ENCODE measurements at places on chromosomes 5 and 9. TPM values are rescaled to one million over a fixed set of nuclear protein-coding genes. Genes with fewer than 3 reads are reported as not detected.

GRCh38 chr5:169908864-169909263, 71.4 kb downstream of the INSYN2B start:
- DNase-seq, result no peak

Gene GABRA6
- 1.2 TPM for total RNA-seq

GRCh38 chr9:89442501-89442978, 55.4 kb downstream of the SEMA4D start:
- DNase-seq, result no peak

- no peak for DNase-seq
These were observed 56.7 kb upstream of the RPS23 start for GRCh38 chr5:82334856-82335255.

GRCh38 chr5:120507197-120507596, 43.1 kb downstream of the PRR16 start:
- no peak for DNase-seq

GRCh38 chr5:1356873-1357787, 12.2 kb upstream of the CLPTM1L start:
- DNase-seq, result no peak

DNA sequence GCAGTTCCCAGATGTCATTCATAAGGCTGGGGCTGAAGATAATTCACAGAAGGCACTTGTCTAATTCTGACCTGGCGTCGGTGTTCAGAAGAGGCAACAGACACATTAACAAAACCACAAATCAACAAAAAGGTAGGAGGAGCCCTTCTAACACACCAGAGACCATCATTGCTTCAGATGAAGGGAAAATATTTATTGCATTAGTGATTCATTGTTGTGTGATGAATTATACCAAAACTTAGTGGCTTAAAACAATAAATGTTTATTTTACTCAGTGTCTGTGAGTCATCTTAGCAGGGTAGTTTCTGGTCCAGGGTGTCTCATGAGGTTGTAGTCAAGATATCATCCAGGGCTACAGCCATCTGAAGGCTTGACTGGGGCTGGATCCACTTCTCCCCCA, 91.3 kb upstream of the KIF2A start:
- no peak for DNase-seq

DNA sequence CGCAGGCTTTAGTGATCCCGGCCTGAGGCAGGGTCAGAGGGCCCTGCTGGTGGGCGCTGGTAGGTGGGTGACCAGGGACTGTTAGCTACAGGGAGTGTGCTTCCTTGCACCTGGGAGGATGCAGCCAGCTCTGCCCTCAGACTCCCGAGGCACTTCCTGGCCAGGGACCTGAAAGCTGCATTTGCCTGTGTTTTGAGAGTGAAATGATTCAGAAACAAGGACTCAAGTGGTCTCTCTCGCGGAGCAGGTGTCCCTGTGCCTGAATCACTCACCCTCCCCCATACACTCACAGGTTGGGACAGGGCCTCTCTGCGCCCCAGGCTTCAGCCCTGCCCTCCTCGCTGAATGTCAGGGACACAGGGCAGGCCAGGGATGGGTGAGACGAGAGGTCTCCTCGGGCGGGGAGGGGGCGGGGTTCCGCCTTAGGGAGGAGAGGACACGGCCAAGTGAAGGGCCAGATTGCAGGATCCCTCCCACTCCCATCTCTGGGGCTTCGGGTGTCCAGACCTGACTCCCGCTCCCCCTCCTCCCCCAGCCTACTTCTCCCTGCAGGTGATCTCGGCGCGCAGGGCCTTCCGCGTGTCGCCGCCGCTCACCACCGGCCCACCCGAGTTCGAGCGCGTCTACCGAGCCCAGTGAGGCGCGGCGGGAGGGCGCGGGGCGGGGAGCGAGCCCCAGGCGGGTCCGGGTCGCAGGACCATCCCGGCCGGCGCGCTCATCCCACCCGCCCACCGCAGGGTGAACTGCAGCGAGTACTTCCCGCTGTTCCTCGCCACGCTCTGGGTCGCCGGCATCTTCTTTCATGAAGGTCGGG, 1.5 kb downstream of the LTC4S start:
- no peak for DNase-seq

DNA sequence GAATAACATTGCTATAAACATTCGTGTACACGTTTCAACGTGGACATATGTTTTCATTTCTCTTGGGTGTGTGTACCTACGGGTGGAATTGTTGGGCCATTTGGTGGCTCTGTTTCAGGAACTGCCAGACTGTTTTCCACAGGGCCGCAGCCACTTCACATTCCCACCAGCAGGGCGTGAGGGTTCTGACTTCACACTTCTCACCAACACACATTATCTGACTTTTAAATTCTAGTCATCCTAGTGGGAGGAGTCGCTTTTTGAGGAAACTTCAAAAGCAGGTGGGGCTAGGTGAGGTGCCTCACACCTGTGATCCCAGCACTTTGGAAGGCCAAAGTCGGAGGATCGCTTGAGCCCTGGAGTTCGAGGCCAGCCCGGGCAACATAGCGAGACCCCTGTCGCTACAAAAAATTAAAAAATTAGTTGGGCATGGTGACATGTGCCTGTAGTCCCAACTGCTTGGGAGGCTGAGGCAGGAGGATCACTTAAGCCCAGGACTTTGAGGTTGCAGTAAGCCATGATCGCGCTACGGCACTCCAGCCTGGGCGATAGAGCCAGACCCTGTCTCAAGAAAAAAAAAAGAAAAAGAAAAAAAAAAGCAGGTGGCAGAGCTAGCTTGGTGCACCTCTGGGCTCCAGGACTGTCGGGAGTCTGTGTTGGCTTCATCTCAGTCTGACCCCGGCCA, 28.5 kb downstream of the TSPAN17 start:
- DNase-seq, result no peak

Gene CDH18
- total RNA-seq, result 97.2 TPM

DNA sequence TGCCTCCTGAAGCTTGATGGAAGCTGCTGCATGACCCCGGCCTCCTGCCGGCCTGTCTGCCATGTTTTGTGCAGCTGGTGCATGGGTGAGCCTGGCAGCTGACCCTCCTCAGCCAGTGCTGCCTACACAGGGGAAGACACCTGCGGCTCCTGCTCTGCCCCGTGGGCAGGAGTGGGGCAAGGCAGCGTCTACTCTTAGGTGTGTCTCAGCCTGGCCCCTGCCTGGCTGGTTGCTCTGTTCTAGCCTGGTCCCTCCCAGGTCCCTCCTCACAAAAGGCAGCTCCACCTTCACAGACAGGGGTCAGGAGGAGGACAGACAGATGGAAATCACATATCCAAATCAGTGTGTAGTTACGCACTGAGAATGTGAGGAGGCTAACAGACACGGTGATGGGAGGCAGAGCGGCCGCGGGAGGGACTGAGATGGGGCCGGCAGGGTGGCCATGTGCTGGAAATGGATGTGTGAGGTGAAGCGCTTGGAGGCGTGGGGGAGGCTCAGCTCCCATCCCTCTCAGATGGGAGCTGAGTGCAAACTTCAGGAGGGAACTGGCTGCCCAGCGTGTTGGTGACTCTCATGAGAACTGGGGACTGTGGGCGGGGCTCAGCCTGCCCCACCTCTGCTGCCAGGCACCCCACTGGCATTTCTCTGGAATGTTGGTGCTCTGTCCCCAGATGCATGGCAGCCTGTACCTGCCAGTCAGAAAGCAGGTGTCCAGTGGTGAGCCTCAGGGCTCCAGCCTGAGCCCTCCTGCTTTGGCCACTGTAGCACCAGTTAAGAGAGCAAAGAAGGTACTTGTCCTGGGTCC, 43.4 kb downstream of the PPARGC1B start:
- no peak for DNase-seq

DNA sequence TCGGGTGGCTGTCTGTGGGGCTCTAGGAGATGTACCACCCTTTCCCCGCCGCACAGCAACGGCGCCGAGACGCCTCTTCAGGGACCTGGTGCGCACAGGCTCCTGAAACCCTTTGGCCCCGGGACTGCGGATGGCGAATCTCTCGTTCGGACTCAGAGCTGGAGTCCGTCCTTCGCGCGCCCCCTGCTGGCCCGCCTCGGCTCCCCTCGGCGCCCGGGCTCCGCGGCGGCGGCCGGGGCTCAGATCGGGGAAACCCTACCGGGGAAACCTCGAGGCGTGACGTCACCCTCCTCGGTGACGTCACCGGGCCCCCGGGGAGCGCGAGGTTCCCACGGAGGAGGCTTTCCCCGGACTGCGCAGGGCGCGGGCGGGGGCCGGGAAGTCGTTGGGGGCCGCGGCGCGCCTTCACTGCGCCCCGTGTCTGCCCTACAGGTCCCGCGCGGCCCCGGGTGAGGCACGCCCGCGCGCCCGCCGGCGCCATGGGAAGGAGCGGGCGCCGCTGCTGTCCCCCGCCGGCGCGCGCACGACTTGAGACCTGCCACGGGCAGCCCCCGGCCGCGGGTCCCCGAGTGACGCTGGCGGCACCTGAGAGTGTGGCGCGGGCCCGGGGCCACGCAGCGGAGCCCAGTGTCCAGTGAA, 7.9 kb downstream of the PRR7 start:
- DNase-seq, result peak; percentile 90

DNA sequence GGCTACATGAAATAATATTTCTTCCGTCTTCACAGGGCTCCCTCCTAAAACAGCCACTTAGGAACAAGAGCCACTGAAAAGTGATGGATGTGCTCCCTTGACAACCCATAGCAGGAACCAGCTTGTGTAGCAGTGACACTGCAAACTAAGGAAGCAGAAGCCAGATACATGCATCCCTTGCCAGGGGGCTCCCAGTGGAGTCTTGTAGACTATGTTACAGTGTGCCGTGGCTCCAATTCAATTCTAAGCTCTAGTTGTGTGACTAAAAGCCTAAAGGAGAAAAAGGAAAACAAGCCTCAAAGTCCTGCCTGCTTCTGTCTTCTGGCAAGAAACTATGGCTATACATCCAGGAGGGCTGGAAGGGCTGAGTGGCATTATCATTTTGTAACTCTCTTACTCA, 12.2 kb upstream of the TAF1L start:
- DNase-seq, result no peak

DNA sequence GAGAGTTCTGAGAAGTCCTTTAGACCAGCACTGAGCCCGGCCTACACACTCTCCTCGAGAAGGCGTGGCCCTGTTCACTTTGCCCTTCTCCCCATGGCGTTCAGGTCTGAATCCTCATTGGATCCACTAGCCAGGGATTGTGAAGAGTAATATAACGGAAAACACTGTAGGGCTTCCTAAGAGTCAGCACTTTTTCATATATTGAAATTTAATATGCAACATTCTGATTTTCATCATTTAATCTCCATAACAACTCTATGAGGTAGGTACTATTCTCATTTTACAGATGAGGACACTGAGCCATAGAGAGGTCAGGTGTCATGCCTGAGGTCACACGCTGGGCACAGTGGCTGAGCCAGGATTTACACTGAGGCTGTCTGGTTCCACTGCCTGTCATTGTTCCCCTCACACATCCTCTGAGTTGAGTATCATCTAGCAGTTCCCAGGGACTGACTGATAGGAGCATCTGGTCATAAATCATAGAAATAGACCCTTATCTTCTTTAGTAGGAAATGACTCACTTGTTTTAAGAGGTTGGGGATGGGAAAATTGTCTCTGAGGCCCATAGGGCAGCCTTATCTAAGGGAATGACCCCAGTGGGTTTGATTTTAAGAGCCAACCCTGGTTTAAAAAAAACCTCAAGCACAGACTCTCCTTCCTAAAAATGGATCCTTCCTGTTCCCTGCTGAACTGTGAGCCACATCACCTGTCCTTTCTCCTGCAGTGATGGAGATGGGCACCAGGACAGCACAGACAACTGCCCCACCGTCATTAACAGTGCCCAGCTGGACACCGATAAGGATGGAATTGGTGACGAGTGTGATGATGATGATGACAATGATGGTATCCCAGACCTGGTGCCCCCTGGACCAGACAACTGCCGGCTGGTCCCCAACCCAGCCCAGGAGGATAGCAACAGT, 41.2 kb downstream of the THBS4 start:
- no peak for DNase-seq

GRCh38 chr9:132201139-132201538, 39.3 kb downstream of the NTNG2 start:
- DNase-seq, result no peak

- DNase-seq, result no peak
These were observed 17.1 kb downstream of the MTREX start for GRCh38 chr5:55324815-55325418.

Gene PHF24
- 146 TPM for total RNA-seq

DNA sequence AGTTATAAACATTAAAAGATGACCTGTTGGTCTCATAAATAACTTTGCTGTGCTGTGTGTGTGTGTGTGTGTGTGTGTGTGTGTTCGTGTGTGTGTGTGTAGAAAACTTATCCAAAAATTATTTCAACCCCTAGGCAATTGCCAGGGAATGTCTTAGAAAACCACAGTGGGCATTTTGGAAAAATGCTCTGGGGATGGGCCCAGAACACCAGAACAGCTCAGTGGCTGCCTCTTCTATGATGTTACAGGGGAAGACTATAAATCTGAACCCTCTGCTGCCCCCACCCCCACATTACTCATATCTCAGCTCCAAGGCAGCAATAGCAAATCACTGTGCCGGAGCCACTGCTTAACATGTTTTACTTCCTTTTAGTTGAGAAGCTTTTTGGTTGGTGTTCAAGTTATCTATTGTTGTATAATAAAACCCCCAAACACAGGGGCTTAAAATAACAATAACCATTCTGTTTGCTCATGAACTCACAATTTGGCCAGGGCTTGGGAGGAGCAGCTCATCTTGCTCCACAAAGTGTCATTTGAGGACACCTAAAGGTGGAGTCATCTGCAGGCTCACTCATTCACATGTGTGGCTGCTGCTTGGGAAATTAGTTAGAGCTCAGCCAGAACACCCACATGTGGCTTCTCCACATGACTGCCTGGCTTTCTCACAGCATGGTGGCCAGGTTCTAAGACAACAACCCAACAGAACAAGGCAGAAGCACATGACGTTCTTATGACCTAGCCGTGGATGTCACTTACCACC, 40.4 kb downstream of the ACTBL2 start:
- DNase-seq, result no peak

DNA sequence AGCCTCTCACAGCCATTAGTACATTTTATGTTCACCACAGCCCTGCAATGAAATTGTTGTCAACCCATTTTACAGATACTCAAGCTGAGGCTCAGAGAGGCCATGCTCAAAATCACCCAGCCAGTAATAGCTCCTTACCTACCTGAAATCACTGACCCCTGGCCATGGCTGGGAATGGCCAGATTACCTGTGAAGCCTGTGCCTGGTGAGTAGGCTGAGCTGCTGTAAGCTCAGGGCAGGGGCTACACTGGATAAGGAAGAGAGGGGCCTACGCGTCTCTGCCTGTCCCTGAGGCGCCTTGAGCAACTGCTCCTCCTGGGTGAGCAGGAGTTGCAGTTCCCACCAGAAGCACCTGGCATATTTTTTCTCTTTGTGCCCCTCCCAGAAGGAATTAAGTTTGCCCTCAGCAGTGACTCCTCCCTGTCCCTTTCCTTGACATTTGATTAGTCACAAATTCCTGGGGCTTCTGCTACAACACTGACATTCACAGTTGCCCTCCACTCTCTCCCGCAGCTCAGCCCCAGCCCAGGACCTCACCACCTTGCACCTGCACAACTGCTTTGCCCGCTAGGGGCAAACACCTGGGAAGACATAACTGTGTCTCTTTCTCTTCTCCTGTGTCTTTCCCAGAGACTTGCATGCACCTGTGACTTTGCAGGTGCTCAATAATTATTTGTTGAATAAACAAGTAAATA, 5.7 kb downstream of the CLTB start:
- DNase-seq, result no peak

Gene EPB41L4B
- 20.2 TPM for total RNA-seq

GRCh38 chr5:149759563-149759962, 29.5 kb downstream of the PPARGC1B start:
- DNase-seq, result no peak

Measured in dorsolateral prefrontal cortex (tissue), 122 donors.